ENCODE measurements at places on chromosomes 7 and 10. TPM values are rescaled to one million over a fixed set of nuclear protein-coding genes. Genes with fewer than 3 reads are reported as not detected.

Gene WIPF3
- not detected for polyA plus RNA-seq

Gene LIMK1
- 38.7 TPM for polyA plus RNA-seq

Gene SLC29A4
- polyA plus RNA-seq: 0.21 TPM

- peak; percentile 38 for DNase-seq
Observed at GRCh38 chr7:149872419-149873073, 1.2 kb upstream of the ATP6V0E2 start.

DNA sequence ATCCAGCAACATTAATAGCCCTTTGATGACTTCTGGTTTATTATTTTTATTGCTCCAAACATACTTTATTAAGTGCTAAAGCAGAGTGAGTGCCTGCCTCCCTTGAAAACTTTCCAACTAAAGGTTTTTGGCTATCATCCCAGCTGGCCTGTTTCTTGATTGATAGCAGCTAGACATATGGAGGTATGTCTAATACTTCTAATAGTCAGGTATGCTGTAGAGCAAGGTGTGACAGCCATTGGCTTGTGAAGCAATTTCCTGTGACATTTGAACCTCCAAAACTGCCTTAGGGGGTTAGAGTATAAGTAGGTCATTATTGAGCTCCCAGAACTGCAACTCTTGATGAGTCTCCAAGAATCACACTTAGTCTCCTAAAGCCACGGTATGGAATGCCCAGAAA is 55.8 kb downstream of the LOXL4 start:
- DNase-seq: no peak

DNA sequence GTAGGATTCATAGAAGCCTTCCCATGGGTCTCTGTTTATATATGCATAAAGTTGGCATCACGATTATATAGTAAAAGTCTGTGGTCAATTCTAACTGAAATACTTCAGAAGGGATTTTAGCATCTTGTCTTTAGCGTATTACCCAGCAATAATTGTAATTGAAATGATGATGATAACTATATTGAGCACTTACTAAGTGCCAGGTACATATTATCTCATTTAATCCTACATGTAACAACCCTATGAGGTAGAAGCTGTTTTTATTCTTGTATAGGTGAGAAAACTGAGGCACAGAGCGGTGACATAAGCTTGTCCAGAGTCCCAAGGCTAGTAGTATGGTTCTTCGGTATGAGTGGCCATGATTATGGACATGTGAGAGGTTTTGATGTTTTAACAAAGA is 33.8 kb downstream of the PANK1 start:
- DNase-seq: no peak

Measured in B cell (primary cell).